ENCODE measurements at places on chromosomes 2 and 18.

- DNase-seq, result no peak
Measured at GRCh38 chr2:134368009-134368817, 114.3 kb downstream of the MGAT5 start.

- DNase-seq, result no peak
Measured at GRCh38 chr18:77567205-77567604, 317.6 kb downstream of the GALR1 start.

- DNase-seq, result no peak
Measured at GRCh38 chr2:60764736-60765534, 8.9 kb downstream of the PAPOLG start.

DNA sequence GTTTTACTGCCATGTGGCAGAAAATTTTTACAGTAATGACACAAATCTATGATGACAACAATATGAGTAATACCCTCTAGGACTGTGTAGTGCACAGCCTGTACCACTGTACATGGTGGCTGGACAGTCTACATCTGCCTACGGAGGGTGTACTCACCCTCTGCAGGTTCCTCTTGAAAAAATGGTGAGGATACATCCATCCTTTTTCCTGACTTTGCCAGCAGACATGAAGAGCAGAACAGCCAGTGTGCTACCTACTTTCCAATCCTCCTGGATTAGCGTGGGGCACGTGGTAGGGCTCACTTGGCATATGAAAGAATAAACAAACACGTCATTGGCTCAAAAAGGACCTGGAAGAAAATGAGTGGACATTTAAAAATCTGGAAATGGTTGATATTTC is 62.6 kb downstream of the TRPM8 start:
- DNase-seq, result no peak

- no peak for DNase-seq
Measured at GRCh38 chr18:57083485-57083884, 63.4 kb upstream of the BOD1L2 start.

- DNase-seq, result no peak
Measured at GRCh38 chr18:22055466-22056238, 113.7 kb upstream of the GATA6 start.

All from NCI-H446 (cell line).